ENCODE measurements at places on chromosomes 7 and 10.

GRCh38 chr10:61900829-61901792 lies at the start of gene ARID5B:
Gene ARID5B, plus strand, starts transcription at chr10:61901699. Its CDS starts 11 bp downstream, at chr10:61901710.
- peak within 1 kb of the TSS; percentile 59 for H3K27ac ChIP-seq
- peak; percentile 49 for DNase-seq
- no peaks in the 10 kb centered on the region for H3K27me3 ChIP-seq
- H3K4me3 ChIP-seq = peak within 1 kb of the TSS; percentile 45
- peaks cover 9% of the 10 kb centered on the region for H3K4me1 ChIP-seq
- H3K36me3 ChIP-seq = no peaks in the 10 kb centered on the region

DNA sequence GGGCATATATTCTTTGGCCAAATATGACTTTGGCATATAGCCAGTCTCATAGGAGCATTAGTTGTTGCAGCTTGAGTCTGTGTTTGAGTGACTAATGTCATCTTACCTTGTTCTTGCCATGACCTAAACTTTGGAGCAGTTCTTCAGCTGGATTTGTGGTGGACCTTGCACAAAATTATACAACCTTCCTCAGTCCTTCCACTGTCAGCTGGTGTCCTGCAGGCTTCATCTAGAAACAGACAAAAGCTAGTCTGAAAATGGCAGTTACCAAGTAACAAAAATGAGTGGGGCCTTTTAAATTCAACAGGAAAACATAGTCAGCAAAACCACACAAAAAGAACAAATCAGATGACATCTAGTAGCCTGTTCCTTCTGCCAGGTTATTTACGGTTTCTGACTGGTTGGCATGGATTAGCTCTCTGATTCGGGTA lies 59.5 kb upstream of the HECTD2 start:
- H3K27ac ChIP-seq = no peak overlapping the region
- no peaks in the 10 kb centered on the region for H3K27me3 ChIP-seq
- H3K4me1 ChIP-seq = no peaks in the 10 kb centered on the region

DNA sequence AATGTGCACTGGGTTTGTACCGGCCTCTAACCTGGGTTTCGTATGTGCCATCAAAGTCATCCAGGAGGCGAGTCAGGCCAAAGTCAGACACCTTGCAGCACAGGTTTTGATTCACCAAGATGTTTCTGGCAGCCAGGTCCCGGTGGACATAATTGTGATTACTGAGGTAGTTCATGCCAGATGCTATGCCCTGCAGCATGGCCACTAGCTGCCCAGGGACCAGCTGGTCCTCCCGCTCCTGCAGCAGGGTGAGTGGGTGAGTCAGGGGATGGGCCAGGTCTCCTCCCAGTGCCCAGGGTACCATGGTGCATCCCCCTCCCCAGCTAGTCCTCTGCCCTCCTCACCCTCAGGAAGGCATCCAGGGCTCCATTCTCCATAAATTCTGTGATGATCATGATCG lies 13.6 kb downstream of the ZYX start:
- no peaks in the 10 kb centered on the region for H3K36me3 ChIP-seq
- no peak for DNase-seq
- no peak overlapping the region for H3K27ac ChIP-seq

DNA sequence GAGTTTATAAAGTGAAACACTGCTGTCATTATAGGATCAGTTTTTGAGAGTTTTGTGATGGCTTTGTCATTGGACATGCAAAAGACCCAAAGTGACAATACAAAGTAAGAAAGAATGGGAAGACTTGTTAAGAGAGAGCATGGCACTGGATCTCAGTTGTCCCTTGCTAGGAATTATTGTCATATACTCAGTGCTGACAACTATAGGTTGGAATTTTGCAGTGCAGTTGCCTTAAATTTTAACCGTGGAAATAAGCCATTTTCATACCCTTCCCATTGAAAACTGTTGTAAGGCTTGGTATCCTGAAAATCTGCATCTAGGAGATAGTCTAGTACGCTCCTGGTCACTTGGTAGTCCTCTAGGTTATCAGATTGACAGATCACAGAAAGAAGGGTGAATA lies 1156.7 kb downstream of the GATA3 start:
- no peaks in the 10 kb centered on the region for H3K27me3 ChIP-seq
- H3K4me3 ChIP-seq = no peak overlapping the region
- no peak overlapping the region for H3K27ac ChIP-seq
- DNase-seq = no peak
- H3K4me1 ChIP-seq = no peaks in the 10 kb centered on the region

- no peaks in the 10 kb centered on the region for H3K27me3 ChIP-seq
- H3K36me3 ChIP-seq = no peaks in the 10 kb centered on the region
- DNase-seq = no peak
- no peaks in the 10 kb centered on the region for H3K4me1 ChIP-seq
- no peak overlapping the region for H3K27ac ChIP-seq
- H3K4me3 ChIP-seq = no peak overlapping the region
These were observed 534.0 kb downstream of the DNAJB6 start for GRCh38 chr7:157870644-157871290.

DNA sequence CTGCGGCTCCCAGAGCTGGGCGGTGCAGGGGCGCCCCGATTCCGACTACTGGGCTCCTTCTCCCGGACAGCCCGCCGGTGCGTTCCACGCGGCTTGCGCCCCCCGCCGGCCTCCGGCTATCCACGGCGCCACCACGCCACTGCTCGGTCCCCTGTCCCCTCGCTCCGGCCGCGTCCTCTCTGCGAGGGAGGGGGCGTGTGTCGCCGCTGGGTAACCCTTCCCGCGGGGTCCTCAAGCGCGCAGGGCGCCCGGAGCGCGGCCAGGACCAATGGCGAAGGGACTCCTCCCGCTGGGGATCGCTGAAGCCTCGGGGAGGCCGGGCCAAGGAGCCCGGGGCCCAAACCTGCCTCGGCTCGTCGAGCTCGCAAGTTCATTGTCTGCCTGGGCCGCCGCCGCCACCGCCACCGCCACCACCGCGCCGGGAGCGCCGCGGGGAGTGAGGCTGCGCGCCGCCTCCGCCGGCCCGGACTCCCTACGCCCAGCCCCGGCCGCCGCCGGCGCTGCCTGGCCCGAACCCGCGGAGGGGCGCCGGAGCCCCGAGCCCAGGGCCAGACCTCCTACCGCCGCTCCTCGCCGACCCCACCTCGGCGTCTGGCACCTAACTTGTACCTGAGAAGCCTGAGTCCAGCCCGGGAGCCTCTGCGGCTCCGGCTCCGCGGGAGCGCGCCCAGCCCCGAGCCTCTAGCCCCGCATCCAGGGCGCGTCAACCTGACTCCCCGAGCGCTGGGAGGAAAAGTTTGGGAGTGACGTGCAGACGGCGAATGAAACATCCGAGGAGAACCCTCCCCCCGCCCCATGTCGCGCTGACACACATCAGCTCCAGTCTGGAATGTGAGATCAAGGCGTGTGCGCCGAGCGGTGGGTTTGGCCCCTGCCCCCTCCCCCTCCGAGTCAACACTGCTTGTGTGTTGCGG lies at the start of gene CHST15:
TSS of gene CHST15 (minus strand) at position 739 of the 914 bp plus-strand sequence. CDS start 47,386 bp downstream, outside the sequence.
- H3K4me3 ChIP-seq = peak within 1 kb of the TSS; percentile 59
- DNase-seq = peak; percentile 72
- peaks cover 15% of the 10 kb centered on the region for H3K4me1 ChIP-seq
- H3K36me3 ChIP-seq = no peaks in the 10 kb centered on the region
- H3K27ac ChIP-seq = peak within 1 kb of the TSS; percentile 94

GRCh38 chr10:120436439-120437112 lies 20.5 kb upstream of the PLPP4 start:
- no peak for DNase-seq
- no peaks in the 10 kb centered on the region for H3K27me3 ChIP-seq
- no peaks in the 10 kb centered on the region for H3K4me1 ChIP-seq

GRCh38 chr7:112156412-112156811 lies 49.8 kb downstream of the DOCK4 start:
- no peaks in the 10 kb centered on the region for H3K27me3 ChIP-seq
- H3K36me3 ChIP-seq = no peaks in the 10 kb centered on the region
- no peak for DNase-seq
- peaks cover 4% of the 10 kb centered on the region for H3K4me1 ChIP-seq

DNA sequence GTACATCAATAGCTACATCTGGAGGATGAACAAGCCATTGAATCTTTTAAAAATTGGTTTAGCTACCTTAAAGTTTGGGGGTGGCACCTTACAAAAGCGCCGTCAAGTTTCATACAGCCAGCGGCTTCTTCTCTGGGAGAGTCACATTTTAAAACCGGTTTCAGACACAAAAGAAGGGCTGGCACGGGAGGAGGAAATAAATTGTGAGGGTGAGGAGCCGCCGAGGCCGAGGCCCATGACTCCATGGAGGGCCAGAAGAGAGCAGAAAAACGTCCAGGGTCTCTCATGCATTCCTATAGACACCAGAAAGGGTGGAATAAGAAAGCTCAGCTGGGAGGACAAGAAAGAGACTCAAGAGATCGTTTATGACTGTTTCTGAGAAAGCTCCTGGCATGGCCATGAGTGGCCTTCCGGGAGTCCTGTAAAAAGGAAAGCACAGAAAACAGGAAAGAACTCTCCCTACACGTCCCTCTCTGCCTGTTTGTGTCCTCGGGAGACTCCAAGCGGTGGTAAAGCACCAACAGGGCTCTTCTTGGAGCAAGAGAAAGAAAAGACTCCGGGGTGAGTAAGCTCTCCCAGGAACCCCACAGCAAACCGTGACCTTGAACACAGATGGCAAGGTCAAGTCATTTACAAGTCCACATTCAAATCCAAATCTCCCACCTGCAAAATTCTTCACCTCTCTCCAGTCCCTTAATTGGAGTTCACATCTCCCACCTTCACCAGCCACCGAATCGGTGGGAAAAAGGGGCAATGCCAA lies 1.8 kb downstream of the FRAT2 start:
- no peaks in the 10 kb centered on the region for H3K27me3 ChIP-seq
- peak overlapping the region; percentile 94 for H3K4me3 ChIP-seq
- H3K27ac ChIP-seq = peak overlapping the region; percentile 7
- DNase-seq = peak; percentile 52
- H3K4me1 ChIP-seq = peaks cover 8% of the 10 kb centered on the region

GRCh38 chr7:30904561-30904960 lies 7.1 kb upstream of the AQP1 start:
- no peaks in the 10 kb centered on the region for H3K27me3 ChIP-seq
- H3K4me1 ChIP-seq = no peaks in the 10 kb centered on the region
- no peaks in the 10 kb centered on the region for H3K36me3 ChIP-seq
- no peak overlapping the region for H3K4me3 ChIP-seq
- H3K27ac ChIP-seq = no peak overlapping the region

GRCh38 chr10:103736763-103737162 lies 118.6 kb downstream of the SH3PXD2A start:
- peaks cover 5% of the 10 kb centered on the region for H3K4me1 ChIP-seq
- H3K27ac ChIP-seq = no peak overlapping the region
- no peak overlapping the region for H3K4me3 ChIP-seq
- H3K27me3 ChIP-seq = no peaks in the 10 kb centered on the region

DNA sequence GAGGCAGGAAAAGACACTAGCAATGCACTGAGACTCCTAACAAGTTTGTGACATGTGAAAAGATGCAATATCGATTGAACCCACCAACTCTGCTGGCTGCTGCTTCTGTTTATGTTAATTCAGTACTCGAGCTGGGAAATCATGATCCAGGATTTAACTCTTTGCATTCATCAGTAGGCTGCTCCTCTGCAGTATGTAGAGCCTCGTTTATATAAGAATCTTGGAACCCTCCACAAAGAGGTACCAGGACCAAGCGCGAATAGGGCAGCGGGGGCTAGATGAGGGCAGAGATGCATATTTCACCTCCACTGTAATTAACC lies 7.8 kb downstream of the PRKAG2 start:
- no peaks in the 10 kb centered on the region for H3K27me3 ChIP-seq
- H3K4me1 ChIP-seq = peaks cover 27% of the 10 kb centered on the region
- no peak overlapping the region for H3K4me3 ChIP-seq
- H3K27ac ChIP-seq = peak overlapping the region; percentile 32

DNA sequence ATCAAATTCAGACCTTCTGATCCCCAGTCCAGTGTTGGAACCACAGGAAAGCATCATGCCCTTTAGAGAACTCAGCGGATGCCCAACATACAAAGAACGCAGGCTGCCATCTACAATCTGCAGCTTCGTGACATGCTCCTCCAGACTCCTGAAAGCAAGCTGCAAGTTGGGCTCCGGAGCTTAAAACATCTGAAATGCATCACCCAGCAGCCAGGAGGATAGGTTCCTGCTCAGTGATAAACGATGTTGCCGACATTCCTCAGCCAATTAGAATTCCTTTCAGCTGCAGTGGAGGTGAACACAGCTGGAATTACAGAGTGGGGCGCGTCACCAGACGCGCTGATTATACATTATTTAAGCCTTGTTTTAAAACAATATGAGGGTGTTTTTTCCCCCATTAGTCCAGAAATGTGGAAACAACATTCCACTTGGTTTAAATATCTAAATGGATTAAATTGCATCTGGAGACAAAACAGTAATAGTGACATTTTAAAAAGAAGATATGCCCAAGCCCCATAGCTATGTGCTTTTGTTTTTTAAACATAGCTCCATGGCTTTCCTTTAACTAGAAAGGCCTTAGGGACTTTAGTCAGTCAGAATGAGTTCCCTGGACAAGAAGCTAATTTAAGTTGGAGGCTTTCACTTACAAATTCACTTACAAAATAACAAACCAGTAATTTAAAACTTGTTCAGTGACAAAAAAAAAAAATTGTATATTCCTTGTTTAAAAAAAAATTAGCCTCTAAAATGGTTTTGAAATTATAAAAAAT lies 6.3 kb downstream of the SMURF1 start:
- H3K27ac ChIP-seq = peak overlapping the region; percentile 11
- peaks cover 9% of the 10 kb centered on the region for H3K4me1 ChIP-seq
- H3K27me3 ChIP-seq = no peaks in the 10 kb centered on the region
- no peak overlapping the region for H3K4me3 ChIP-seq
- no peak for DNase-seq
- H3K36me3 ChIP-seq = no peaks in the 10 kb centered on the region

DNA sequence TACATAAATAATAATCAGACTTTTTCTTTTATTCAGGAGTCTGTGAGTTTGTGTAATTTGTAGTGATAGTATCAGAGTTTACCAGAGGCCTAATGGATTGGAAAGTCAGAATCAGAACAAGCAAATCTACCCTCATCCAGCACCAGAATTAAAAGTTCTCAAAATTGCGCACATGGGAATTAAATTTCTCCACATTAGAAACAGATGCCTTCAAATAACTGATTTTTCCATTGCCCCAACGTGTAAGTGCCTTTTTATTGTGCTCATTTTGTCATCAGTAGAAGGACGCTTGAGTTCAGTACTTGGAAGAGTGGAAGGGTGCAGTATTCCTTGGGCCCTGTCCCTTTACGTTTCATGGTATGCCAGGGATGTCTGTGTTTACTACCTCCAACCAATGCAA lies 32.8 kb downstream of the BICC1 start:
- no peak overlapping the region for H3K27ac ChIP-seq
- no peaks in the 10 kb centered on the region for H3K27me3 ChIP-seq
- no peaks in the 10 kb centered on the region for H3K36me3 ChIP-seq
- DNase-seq = no peak
- peaks cover 5% of the 10 kb centered on the region for H3K4me1 ChIP-seq

- no peaks in the 10 kb centered on the region for H3K36me3 ChIP-seq
- no peak overlapping the region for H3K4me3 ChIP-seq
- no peaks in the 10 kb centered on the region for H3K4me1 ChIP-seq
- DNase-seq = no peak
These were observed 63.7 kb downstream of the TSPAN12 start for GRCh38 chr7:120794106-120794729.

- no peaks in the 10 kb centered on the region for H3K36me3 ChIP-seq
- H3K4me3 ChIP-seq = no peak overlapping the region
- no peak for DNase-seq
- H3K27ac ChIP-seq = no peak overlapping the region
- peaks cover 1% of the 10 kb centered on the region for H3K4me1 ChIP-seq
- H3K27me3 ChIP-seq = no peaks in the 10 kb centered on the region
These were observed 87.0 kb downstream of the PIK3CG start for GRCh38 chr7:106952001-106952657.

GRCh38 chr7:118971706-118972105 lies 747.2 kb downstream of the ANKRD7 start:
- no peak overlapping the region for H3K4me3 ChIP-seq
- DNase-seq = no peak
- no peaks in the 10 kb centered on the region for H3K36me3 ChIP-seq
- H3K27ac ChIP-seq = no peak overlapping the region

All from ovary (tissue), 10 donors.